ENCODE measurements at places on chromosomes 2 and 18.
A peak's percentile ranks its signal among the peaks of the same experiment; 100 is the strongest.

DNA sequence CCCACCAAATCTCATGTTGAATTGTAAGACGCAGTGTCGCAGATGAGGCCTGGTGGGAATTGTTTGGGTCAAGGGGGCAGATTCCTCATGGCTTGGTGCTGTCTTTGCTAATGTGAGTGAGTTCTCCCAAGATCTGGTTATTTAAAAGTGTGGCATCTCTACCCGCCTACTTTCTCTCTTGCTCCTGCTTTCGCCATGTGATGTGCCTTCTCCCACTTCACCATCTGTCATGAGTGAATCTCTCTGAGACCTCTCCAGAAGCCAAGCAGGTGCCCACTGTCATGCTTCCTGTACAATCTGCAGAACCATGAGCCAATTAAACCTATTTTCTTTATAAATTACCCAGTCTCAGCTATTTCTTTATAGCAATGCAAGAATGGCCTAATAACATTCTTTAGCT is 246.6 kb upstream of the CDH20 start:
- DNase-seq = no peak

DNA sequence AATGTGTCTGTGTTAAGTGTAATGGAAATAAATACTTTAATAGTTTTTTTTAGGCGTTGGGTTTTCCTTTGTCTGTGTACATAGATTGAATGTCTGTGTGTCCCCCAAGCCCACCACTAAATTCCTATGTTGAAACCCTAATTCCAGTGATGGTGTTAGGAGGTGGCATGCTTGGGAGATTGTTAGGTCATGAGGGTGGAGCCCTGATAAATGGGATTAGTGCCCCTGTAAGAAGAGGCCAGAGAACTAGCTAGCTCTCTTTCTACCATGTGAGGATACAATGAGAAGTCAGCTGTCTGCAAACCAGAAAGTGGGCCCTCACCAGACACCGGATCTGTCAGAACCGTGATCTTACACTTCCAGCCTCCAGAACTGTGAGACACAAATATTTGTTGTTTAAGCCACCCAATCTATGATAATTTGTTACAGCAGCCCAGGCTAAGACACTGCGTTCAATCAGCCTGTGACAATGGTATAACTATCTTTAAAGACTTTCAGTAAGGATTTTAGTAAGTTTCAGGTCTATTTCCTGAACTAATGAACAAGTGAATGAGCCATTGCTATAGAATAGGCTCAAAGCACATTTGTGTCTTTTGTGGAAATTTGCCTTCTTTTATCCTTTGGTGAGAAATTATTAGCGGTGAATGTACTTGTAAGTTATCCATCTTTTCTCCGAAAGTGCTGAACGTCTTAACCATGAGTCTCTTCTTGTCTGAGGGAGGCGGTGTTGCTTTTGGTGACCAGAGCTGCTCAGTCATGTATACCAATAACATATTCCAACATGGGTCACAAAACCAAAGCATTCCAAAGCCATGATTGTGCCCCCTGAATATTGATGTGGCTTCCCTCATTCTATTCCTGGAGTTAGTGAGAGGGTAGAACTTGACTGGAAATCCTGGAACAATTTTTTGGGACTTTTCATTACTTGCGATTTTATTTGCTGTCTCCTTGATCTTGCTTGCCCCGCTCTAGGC is 29.6 kb upstream of the IL1R1 start:
- DNase-seq = no peak

- DNase-seq = no peak
Measured at GRCh38 chr2:240240781-240241180, 100.3 kb upstream of the OTOS start.

GRCh38 chr2:45218931-45219339 is 209.7 kb upstream of the SIX2 start:
- no peak for DNase-seq

DNA sequence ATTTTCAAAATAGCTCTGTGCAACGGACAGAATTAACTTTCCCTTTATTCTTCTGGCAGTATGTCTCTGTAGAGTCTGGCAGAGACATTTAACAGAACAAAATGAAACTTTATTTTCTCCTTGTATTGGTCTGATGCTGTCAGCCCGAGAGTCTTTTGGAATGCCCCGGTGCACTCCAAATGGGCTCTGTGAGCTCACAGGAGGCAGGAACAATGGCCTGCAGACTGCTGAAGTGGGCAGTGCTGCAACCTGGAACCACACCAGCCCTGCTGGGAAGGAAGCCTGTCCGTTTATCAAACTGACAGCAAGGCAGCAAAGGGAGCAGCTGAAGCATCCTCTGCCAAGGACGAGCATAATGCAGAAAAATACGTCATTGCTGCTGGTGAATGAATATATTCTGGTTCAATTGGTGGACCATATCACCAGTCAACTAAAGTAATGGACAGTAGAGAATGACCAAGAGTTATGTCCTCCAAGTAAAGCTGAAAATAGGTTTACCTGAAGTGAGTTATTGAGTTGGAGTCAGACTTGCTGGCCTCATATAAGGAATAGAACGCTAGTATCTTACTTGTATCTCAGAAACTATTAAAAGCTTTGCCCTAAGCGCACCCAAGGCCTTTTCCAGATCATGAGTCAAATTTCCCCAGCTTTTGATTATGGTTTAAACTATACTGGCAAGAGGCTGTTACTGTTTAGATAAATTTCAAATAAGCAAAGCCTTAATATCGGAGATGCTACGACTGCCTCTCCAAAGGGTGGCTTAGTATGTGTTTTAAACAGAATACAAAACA is 207.6 kb upstream of the TANK start:
- no peak for DNase-seq

DNA sequence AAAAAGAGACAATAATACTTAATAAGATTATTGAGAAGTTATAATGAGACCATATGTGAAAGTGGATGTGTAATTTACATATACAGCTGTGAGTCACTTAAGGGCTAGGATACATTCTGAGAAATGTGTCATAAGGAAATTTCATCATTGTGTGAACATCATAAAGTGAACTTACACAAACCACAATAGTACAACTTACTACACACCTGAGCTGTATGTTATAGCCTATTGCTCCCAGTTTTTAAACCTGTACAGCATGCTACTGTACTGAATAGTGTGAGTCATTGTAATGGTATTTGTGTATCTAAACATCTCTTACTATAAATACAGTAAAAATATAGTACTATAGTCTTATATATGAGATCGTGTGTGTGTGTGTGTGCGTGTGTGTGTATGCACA is 1420.3 kb upstream of the PIK3C3 start:
- no peak for DNase-seq

DNA sequence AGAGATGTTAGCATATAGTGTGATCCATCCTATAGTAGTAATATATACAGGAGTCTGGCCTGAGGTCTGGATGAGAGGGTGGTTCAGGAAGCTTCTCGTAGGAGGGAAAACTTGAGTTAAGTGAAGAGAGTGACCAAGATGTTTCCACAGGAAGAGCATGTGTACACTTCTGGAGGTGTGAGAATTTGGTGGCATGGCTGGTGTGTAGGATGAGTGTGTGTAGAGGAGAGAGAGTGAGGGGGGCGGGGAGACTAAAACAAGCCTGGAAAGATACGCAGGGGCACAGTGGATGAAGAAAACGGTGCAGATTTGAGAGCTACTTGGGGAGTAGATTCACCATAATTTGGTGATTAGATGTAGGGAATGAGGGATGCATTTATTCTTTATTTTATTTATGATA is 43.5 kb upstream of the CTLA4 start:
- no peak for DNase-seq

DNA sequence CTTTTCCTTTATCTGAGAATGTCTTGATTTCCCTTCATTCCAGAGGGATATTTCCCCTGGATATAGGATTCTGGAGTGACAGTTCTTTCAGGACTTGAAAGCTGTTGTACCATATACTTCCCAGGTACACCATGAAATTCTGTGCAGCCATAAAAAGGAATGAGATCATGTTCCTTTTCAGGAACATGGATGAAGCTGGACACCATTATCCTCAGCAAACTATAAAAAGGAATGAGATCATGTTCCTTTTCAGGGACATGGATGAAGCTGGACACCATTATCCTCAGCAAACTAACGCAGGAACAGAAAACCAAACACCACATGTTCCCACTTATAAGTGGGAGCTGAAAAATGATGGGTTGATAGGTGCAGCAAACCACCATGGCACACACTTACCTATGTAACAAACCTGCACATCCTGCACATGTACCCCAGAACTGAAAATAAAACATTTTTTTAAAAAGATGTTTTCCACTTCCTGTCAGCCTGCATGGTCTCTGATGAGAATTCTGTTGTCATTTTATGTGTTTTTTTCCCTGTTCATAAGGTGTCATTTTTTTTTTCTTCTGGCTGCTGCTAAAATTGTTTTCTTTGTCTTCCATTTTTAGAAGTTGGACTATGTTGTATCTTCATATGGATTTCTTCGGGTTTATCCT is 133.3 kb downstream of the DNAH6 start:
- no peak for DNase-seq

DNA sequence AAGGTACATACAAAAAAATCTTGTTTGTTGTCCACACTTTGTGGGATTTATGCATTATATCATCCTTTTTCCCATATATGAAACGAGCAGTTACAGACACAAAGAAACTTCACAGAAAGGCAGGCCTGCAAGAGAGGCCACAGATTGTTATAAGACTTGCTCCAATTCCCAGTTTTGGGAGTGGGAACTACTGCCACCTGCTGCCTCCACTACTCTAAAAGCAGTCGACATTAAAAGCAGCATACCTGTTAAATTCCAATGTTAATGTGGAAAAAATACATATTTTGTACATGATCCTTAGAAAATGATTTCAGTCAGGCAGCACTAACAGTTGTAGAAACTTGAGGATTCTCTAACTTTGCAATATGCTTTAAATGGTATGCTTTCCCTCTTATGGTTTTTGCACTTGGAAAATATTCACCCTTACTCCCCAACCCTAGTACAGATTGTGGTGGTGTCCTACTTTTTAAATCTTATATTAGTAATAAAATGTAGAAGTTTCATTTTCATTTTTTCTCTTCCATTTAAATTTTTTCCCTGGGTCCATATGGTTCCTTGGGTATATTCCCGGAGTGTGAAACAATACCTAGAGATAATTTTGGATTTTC is 37.9 kb downstream of the SLC38A11 start:
- no peak for DNase-seq

DNA sequence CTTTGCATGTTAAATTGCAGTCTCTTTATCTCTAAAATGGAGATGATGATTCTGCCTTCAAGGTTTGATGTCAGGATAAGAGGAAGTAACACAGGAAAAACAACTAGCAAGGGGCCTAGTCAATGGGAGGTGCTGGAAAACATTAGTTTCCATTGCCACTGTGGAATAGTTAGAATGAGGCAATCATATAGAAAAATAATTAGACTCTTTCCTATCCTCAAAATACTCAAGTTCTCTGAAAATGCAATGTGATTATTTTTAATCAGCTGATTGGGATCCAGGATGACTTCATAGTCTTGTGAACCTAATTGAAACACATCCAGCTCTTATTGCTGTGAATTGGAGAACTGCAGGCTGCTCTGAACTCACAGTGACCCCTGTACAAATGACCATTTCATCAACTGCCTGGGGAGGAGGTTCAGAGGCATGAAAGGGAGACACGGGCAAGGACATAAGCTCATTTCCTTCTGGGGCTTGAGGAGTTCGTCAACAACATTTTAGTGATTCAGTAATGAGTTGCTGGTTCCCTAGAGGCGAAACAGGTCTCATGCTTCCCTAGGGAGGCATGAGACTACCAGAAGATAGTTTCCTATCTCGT is 422.5 kb downstream of the LPIN1 start:
- no peak for DNase-seq

- peak; percentile 54 for DNase-seq
Measured at GRCh38 chr2:37585982-37586621, 85.3 kb downstream of the CDC42EP3 start.

- DNase-seq = no peak
Measured at GRCh38 chr2:101251844-101252407, 760 bp upstream of the CNOT11 start.
